ENCODE measurements at places on chromosomes 2 and 18.

- no peak overlapping the region for H3K27ac ChIP-seq
- no peak overlapping the region for H3K4me3 ChIP-seq
- H3K36me3 ChIP-seq, result no peaks in the 10 kb centered on the region
Observed at GRCh38 chr18:21345840-21346239, 103.8 kb downstream of the GREB1L start.

- H3K4me3 ChIP-seq, result no peak overlapping the region
- no peaks in the 10 kb centered on the region for H3K4me1 ChIP-seq
- no peaks in the 10 kb centered on the region for H3K27me3 ChIP-seq
- no peak overlapping the region for H3K27ac ChIP-seq
- no peaks in the 10 kb centered on the region for H3K36me3 ChIP-seq
Observed at GRCh38 chr18:74368901-74369705, 53.5 kb downstream of the C18orf63 start.

- H3K4me1 ChIP-seq, result no peaks in the 10 kb centered on the region
- H3K36me3 ChIP-seq, result no peaks in the 10 kb centered on the region
- H3K27ac ChIP-seq, result no peak overlapping the region
- no peaks in the 10 kb centered on the region for H3K27me3 ChIP-seq
- no peak overlapping the region for H3K4me3 ChIP-seq
Observed at GRCh38 chr18:57410749-57411148, 24.4 kb upstream of the ONECUT2 start.

GRCh38 chr2:120499784-120500495, 154.0 kb downstream of the INHBB start:
- H3K4me3 ChIP-seq, result no peak overlapping the region
- no peak overlapping the region for H3K27ac ChIP-seq
- no peaks in the 10 kb centered on the region for H3K4me1 ChIP-seq
- no peak for DNase-seq

- peak within 1 kb of the TSS; percentile 70 for H3K4me3 ChIP-seq
- peaks cover 2% of the 10 kb centered on the region for H3K4me1 ChIP-seq
- no peaks in the 10 kb centered on the region for H3K36me3 ChIP-seq
- no peaks in the 10 kb centered on the region for H3K27me3 ChIP-seq
- DNase-seq, result peak; percentile 85
- H3K27ac ChIP-seq, result peak within 1 kb of the TSS; percentile 99
Observed at GRCh38 chr2:160493227-160494028, at the start of gene RBMS1. TSS of gene RBMS1 (minus strand) at chr2:160493807. CDS start at chr2:160493363, 444 bp downstream.

GRCh38 chr2:230582851-230583283, 129.8 kb upstream of the CAB39 start:
- no peaks in the 10 kb centered on the region for H3K27me3 ChIP-seq
- DNase-seq, result no peak
- no peaks in the 10 kb centered on the region for H3K4me1 ChIP-seq
- H3K4me3 ChIP-seq, result no peak overlapping the region

DNA sequence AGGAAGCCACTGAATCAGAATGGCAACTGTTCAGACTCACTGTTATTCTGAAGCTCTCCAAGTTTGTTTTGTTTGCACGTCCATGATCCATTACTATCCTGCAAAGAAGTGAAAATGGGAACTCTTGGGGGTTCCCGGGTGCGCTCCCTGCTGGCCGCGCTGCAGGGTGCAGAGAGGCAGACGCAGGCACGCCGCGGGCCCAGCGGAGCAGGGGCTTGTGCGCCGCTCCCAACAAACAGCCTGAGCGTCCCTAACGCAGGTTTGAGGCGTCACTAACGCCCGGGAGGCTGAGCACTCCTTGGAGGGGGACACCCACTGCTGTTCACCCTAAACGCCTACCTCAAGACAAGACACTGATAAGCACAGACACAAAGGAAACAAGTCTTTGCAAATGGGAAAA, 14.3 kb upstream of the PIEZO2 start:
- H3K36me3 ChIP-seq, result no peaks in the 10 kb centered on the region
- H3K4me1 ChIP-seq, result peaks cover 8% of the 10 kb centered on the region
- no peaks in the 10 kb centered on the region for H3K27me3 ChIP-seq
- no peak overlapping the region for H3K4me3 ChIP-seq
- H3K27ac ChIP-seq, result no peak overlapping the region

- no peak overlapping the region for H3K27ac ChIP-seq
- no peak overlapping the region for H3K4me3 ChIP-seq
- H3K27me3 ChIP-seq, result no peaks in the 10 kb centered on the region
- DNase-seq, result no peak
- H3K4me1 ChIP-seq, result no peaks in the 10 kb centered on the region
Observed at GRCh38 chr2:8388781-8389180, 293.1 kb upstream of the ID2 start.

GRCh38 chr2:150507071-150507470, 19.6 kb upstream of the RND3 start:
- DNase-seq, result no peak
- H3K36me3 ChIP-seq, result no peaks in the 10 kb centered on the region
- no peak overlapping the region for H3K27ac ChIP-seq
- H3K4me3 ChIP-seq, result no peak overlapping the region
- no peaks in the 10 kb centered on the region for H3K27me3 ChIP-seq

DNA sequence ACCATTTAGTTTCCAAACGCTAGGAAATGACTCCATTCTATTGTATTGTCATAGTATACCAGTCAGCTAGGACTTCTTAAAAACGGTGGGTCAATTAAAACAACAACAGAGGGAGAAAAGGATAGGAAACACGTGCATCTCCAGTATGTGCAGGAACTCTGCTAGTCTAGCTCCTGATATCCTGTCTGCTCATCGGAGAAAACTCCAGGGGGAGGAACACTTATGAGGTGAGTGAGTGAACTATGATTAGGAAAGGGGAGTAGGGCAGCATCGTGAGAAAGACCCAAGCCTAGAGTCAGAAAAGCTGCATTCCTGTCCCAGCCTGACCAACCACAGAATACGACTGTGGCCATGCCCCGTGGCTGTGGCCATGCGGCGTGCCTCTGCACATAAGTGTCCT, 34.2 kb downstream of the DTNB start:
- DNase-seq, result no peak
- no peaks in the 10 kb centered on the region for H3K4me1 ChIP-seq
- no peaks in the 10 kb centered on the region for H3K27me3 ChIP-seq
- H3K27ac ChIP-seq, result no peak overlapping the region
- H3K4me3 ChIP-seq, result no peak overlapping the region

Measured in mesendoderm (in vitro differentiated cells).